Activated naive CD4-positive, alpha-beta T cell treated with anti-CD3 and anti-CD28 coated beads for 36 hours (primary cell): ENCODE measurements at places on chromosomes 5 and 9. TPM values are rescaled to one million over a fixed set of nuclear protein-coding genes. Genes with fewer than 3 reads are reported as not detected.

The IL9 gene
- not detected for total RNA-seq

The COL27A1 gene
- 7.0 TPM for total RNA-seq

The FOCAD gene
- 31.7 TPM for total RNA-seq

The SV2C gene
- total RNA-seq: not detected

The DDX4 gene
- 0.31 TPM for total RNA-seq

The C5orf15 gene
- total RNA-seq: 18.6 TPM

The CREBRF gene
- total RNA-seq: 18.3 TPM

GRCh38 chr9:72144756-72145492, 4.3 kb upstream of the GDA start:
- no peak for DNase-seq

GRCh38 chr9:98804083-98804482, 3.4 kb upstream of the GALNT12 start:
- no peak for DNase-seq

DNA sequence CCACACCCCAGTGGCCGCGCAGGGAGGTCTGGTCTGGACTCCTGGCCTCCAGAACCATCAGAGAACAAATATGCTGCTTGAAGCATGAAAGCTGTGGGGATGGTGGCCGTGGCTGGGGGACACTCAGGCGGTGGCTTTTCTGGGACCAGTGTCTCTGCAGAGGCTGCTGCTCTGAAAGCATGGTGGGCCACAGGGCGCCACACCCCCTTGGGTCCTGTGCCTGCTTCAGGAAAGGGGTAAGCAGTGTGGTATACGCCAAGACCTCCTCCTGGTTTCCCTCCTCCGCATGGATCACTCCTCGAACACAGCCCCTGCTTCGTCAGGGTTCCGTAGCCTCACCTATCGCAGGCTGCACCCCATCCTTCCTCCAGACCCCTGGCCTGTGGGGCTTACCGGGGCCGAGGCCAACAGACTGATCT, 19.7 kb upstream of the TERT start:
- DNase-seq: no peak

DNA sequence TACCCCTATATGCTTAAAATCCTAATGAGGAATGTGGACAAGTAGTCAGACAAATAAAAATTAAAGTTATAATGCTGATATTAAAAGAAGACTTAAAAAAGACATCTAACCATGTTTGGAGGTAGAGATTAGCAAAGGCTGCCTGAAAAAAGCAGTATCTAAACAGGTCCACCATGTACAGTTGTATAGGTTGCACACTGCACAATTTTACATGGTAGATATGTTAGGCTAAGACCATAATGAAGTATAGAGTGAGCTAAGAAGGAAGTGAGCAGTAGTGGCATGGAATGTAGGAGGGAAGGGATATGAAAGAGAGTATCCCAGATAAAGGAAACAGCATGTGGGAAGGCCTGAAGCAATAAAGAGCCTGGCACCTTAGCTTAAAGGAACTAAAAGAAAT, 51.1 kb downstream of the MAMDC2 start:
- no peak for DNase-seq

DNA sequence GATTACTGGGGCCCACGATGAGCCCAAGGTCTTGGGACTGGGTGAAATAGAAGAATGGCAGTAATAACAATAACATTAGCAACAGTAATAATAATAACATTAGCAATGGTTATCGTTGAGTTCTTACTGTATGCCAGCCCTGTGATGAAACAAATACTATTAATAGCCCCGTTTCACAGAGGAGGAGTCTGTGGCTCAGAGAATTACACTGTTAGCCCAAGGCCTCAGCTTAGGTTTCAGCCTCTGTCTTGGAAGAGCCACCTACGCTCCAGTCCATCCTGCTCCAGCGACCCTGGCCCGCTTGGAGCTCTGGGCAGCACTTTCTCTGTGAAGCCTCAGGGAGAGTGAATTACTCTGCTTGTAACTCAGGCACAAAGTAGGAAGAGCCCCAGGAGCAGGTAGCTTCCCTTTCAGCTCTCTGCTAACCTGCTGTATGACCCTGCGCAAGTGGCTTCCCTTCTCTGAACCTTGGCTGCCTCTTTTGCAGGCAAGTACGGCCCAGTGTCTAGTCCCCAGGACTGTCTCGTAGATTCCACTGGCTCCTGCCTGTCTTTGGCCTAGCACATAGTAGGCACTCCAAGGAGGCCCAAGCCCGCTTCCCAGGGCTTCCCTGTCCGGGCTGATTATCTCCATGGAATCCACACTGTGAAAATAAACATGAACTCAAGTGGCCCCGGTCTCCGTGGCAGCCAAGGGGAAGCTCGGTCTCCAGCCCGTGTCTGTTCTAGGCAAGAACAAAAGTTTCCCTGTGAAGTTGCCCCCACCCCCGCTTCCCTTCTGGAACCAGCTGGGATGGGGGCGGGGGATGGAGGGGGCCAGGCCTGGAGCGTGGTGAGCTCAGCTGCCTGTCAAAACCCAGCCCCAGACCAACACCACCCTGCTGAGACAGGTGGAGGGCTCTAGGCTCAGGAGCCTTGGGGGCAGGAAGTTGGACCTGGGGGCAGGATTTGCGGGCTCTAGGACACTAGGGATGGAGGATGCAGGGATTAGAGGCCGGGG, 26.2 kb upstream of the LMX1B start:
- no peak for DNase-seq

GRCh38 chr5:77413049-77413448, 79.1 kb downstream of the WDR41 start:
- DNase-seq: no peak

DNA sequence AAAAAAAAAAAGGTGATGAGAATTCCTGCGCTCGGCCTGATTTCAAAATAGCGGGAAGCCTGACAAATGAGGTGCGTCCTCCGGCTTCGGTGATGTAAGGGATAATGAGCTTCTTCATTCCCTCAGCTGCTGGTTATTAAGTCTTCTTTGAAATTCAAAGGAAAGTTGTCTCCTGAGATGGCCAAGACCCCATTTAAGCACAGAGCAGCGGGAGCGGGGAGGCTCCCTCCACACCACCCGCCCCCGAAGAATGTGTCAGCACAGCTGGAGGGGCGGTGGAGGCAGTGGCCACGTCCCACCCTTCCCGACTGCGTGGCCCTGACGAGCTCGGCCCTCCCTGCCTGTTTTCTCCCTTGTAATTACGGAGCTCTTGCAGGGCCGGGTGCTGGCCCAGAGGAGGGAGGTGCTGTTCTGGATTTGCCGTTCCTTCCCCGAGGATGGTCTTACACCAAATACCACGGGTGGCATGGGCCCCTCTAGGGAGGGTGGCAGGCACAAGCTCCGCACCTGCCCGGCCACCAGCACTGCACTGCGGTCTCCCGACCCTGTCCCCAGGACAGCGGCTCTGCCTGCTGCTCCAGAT, 31.0 kb downstream of the SLC9A3 start:
- DNase-seq: no peak

DNA sequence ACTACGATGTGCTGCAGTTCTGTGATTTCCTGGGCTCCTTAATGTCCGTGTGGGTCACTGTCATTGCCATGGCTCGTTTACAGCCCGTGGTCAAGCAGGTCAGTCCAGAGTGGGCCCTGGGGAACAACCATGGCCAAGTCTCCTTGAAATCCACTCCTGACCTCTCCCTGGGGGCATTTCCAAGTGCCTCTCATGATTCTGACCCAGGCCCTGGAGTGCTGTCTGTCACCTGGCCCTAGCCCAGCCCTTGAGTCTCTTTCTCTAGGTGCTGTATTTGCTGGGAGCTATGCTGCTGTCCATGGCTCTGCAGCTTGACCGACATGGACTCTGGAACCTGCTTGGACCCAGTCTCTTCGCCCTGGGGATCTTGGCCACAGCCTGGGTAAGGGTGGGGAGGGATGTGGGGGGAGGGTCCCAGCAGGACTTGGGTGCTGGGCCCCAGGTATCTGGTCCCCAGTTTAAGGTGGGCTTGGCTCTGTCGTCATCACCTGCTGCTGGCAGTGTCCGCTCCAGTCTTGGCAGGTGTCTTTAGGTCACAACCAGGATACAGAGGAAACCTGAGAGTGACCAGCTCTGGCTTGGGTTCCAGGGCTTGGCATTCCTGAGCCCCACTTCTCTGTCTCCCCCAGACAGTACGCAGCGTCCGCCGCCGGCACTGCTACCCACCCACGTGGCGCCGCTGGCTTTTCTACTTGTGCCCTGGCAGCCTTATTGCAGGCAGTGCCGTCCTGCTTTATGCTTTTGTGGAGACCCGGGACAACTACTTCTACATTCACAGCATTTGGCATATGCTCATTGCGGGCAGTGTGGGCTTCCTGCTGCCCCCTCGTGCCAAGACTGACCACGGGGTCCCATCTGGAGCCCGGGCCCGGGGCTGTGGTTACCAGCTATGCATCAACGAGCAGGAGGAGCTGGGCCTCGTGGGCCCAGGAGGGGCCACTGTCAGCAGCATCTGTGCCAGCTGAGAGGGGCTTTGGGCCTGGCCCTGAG, 17.0 kb downstream of the OR13J1 start:
- no peak for DNase-seq

GRCh38 chr5:178533136-178533535, 57.1 kb downstream of the COL23A1 start:
- no peak for DNase-seq

- DNase-seq: peak; percentile 5
These were observed 209.2 kb upstream of the PAPPA start for GRCh38 chr9:115944166-115944948.

DNA sequence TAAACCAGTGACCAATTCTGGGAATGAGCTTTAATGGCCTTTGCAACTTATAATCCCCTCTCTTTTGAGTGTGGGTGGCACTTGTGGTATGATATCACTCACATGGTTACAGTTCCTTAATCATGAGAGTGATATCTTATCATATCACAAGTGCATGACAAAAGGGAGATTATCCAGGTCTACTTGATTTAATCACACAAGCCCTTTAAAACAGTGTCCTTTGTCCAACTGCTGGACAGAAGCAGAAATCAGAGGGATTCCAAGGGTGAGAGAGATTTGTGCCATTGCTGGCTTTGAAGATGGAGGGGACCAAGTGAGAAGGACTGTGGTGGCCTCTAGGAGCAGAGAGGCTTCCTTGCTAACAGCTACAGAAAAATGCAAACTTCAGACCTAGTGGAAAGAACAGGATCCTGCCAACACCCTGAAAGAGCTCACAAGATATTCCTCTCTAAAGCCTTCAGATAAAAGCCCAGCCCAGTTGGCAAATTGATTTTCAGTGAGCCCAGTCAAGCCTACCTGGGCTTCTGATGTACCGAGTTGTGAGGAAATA, 279.0 kb upstream of the TLE4 start:
- DNase-seq: no peak

DNA sequence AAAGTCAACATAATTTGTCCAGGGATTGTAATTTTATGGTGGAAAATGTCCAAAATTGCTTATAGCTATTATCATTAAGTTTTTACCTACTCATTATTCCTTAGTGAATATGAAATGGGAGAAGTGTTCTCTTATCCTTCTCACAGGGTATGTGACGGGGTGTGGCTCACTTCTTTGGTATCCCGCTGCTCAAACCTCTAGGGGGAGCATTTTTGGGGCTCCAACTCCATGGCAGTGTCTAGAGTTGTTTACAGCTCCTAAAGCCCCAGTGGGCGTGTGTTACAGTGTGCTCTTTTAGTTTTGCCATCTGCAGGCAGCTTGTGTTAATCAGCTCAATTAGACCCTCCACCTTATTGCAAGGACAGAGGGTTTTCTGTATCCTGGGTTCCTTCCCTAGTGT, 89.4 kb downstream of the CDKN2A start:
- no peak for DNase-seq

DNA sequence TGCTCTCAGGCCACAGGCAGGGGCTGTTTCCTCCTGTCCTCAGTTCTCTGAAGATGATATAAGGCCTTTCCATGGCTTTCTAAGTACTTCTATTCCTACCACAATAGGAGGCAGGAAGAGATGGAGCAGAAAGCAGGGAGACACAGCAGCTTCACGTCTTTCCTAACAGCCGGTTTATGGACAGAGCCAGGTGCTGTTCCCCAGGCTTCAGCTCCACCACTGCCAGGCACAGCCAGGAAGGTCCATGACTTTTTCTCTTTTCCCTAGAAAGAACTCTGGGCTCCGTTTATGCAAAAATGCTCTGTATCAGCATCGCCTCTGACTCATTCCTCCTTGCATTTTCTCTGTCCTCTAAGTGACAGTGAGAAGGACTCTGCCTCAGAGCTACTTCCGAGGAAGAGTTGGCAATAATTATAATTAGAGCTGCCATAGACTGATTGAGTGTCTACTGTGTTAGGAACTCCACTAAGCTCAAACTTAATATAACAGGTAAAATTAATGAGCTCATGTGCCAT, 478.5 kb downstream of the RASEF start:
- no peak for DNase-seq

- no peak for DNase-seq
These were observed 396.5 kb upstream of the BRINP1 start for GRCh38 chr9:119765632-119766175.

DNA sequence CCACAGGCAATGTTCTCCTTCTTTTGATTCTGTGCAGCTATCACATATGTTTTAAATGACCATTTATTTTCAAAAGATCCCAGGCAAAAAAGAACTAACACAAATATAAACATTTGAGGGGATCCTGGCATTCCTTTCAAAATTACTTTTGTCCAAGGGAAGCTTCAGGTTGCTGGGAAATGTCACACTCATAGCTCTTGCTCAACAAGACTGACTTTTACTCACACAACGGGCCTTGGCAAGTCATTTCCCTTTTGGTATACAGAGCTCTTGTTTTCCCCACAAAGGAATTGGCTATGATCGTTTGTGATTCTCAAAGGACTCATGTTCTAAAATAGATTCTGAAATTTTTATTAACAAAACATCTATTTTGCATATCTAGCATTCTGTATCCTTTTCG, 4.5 kb upstream of the PALM2AKAP2 start:
- no peak for DNase-seq

- DNase-seq: peak; percentile 63
These were observed 2.6 kb downstream of the CDK9 start for GRCh38 chr9:127788337-127789011.

- no peak for DNase-seq
These were observed 111.0 kb downstream of the KLHL3 start for GRCh38 chr5:137624786-137625349.

- no peak for DNase-seq
These were observed 210.0 kb downstream of the HINT1 start for GRCh38 chr5:130955041-130955440.

DNA sequence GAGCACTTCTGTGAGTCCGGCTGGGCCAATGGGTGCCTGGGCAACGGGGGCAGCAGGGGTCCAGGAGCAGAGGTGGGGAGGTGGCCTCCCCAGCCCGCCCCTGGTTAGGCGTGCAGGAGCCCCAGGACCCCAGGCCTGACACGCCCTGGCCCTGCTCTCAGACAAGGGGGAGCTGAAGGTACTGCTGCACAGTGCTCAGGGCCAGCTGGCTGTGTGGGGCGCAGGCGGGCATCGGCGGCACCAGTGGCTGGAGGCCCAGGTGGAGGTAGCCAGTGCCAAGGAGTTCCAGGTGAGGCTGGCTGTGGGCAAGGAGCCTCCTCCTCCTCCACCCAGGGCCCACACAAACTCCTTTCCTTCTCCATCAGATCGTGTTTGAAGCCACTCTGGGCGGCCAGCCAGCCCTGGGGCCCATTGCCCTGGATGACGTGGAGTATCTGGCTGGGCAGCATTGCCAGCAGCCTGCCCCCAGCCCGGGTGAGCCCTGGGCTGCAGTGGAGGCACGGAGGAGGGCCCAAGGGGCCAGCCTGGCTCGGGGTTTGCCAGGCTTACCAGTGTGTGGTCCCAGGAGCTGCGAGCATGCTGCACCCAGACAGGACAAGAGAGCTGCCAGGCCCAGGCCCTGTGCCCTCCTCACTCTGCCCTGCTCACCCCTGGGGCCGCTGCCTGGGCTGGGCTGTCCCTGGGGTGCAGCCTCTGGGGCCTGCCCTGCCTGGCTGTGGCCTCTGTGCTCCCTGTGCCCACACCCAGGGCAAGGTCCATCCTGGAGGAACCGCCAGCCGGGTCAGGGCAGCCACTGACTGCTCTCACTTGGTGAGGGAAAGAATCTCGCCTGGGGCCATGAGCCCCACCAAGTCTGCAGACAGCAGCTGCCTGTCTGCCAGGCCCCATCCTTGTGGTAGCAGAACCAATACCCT, 7.0 kb downstream of the MAMDC4 start:
- DNase-seq: no peak
